ENCODE measurements at places on chromosomes 2 and 18.
A peak's percentile ranks its signal among the peaks of the same experiment; 100 is the strongest.

DNA sequence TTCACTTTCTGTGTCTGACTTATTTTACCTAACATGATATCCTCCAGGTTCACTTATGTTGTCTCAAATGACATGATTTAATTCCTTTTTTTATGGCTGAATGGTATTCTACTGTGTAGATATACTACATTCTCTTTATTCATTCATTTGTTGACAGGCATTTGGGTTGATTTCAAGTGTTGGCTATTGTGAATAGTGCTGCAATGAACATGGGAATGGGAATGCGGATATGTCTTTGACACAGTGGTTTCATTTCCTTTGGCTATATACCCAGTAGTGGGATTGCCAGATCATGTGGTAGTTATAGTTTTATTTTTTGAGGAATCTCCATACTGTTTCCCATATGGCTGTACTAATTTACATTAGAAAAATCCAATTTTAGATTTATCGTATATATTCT lies 195.4 kb upstream of the KLHL14 start:
- DNase-seq = peak; percentile 11

- no peak for DNase-seq
These were observed 370.8 kb downstream of the TMEM182 start for GRCh38 chr2:103132536-103133217.

- peak; percentile 49 for DNase-seq
These were observed 461.1 kb upstream of the UBE2E3 start for GRCh38 chr2:180519276-180519675.

- no peak for DNase-seq
These were observed 181.0 kb downstream of the AGAP1 start for GRCh38 chr2:235674812-235675211.

GRCh38 chr2:138276339-138276738 lies 225.2 kb upstream of the SPOPL start:
- no peak for DNase-seq

- no peak for DNase-seq
These were observed 101.2 kb downstream of the APOB start for GRCh38 chr2:20942646-20943125.

DNA sequence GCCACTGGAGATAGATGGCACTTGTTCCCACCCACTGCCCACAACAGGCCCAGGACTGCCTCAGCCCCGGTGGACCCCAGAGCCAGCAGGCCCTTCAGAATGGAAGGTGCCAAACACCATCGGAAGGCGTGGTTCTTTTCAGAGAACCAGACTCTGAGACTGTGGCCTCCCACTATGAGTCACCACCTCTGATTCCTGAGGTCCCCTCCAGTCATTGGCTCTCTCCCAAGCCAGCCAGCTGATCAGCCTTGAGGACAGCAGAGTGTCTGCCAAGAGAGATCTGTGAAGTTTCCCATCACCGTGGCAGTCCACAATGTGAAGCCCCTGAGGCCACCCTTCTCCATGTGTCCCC lies 10.4 kb upstream of the MAP3K2 start:
- peak; percentile 90 for DNase-seq

GRCh38 chr2:235946590-235946989 lies 221.6 kb downstream of the GBX2 start:
- DNase-seq = no peak

DNA sequence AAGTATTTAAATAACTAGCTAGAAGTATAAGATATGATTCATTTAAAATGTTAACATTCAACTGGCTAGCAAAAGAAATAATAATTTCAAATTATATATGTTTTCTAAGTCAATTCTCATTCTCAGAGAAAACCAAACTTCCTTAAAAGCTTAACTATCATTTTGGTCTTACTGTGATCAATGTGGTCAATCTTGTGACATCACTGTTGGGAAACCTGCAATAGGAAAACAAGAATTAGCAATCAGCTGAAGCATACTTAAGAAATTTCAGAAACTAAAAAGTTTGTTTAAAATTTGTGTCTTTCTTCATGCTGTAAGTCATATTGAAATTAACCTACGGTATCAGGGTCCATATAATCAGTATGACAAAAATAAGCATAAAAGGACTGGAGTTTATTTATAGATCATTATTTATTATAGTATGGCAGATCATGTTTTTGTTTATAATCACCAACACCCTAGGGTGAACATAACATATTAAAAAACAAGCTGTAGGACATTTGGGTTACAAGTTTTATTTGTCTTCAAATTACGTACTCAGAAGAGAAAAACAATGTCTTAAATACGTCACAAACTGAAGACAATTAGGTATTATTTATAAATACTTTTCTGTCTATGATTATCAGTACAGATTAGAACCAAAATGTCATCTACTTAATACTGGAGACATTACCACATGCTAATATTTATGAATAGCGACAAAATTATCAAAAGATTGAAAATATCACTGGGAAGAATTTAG lies 60.5 kb downstream of the BAZ2B start:
- DNase-seq = no peak

- DNase-seq = no peak
These were observed 93.7 kb upstream of the HS6ST1 start for GRCh38 chr2:128412181-128412871.

DNA sequence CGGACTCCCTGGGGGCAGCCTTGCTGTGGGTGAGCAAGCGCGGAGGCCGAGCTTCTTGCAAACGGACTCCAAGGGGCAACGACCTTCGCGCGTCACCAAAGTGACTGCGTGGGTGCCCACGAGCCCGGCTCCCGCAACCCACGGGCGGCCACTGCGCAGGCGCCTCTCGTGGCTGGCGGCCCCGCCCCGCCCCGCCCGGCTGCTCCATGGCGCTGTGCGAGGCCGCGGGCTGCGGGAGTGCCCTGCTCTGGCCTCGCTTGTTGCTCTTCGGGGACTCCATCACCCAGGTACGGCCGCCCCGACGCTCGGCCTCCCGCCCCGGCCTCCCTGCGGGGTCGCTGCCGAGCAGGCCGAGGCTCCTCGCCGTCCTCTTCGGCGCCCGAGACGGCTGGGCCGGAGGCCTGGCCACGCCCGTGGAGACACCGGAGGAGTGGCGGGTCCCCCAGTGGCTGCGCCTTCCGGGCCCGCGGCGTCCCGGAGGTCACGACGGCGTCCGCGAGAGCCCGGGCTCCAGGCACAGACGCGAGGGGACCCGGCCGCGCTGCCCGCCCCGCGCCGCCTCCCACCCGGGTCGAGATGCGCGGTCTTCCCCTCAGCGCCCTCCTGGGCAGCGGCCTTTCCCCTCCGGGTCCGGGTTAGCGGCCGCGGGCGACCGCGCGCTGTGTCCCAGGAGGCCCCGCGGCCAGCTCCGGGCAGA lies at the start of gene IAH1:
Gene IAH1 (plus strand): TSS at position 191 of the 697 bp plus-strand sequence. CDS start 16 bp downstream, at position 207.
- peak; percentile 30 for DNase-seq

DNA sequence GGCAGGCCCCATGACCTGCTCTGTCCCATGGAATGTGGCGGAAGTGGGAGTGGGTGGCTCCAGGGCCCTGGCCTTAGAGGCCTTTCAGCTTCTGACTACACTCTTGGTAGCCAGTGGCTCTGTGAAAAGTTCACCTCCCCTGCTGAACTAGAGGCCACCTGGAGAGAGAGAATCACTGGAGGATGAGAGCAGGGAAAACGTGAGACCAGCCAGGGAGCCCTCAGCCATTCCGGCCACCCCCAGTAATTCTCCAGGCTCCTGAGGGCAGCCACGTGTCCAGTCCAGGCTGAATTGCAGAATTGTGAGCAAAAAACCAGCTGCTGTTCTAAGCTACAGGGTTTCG lies 10.5 kb downstream of the COLEC12 start:
- no peak for DNase-seq

GRCh38 chr18:58364876-58365528 lies 263.9 kb downstream of the ALPK2 start:
- peak; percentile 17 for DNase-seq

DNA sequence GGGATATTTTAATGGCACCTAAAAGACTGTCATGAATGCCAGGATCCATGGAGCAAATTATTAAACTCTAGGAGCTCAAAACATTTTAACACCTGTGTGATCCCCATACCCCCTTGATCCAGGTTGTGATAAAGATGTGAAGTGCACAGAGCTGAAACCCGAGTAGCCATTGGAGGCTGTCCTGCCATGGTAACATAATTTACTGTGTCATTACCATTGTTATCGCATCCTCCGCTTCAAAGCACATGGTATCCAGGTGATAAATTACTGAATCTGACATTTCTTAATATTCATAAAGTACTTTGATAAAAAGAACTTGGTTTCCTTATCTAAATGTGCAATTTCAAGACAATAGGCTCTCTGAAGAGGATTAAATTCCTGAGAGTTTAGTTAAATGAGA lies 109.3 kb downstream of the CHST9 start:
- no peak for DNase-seq

DNA sequence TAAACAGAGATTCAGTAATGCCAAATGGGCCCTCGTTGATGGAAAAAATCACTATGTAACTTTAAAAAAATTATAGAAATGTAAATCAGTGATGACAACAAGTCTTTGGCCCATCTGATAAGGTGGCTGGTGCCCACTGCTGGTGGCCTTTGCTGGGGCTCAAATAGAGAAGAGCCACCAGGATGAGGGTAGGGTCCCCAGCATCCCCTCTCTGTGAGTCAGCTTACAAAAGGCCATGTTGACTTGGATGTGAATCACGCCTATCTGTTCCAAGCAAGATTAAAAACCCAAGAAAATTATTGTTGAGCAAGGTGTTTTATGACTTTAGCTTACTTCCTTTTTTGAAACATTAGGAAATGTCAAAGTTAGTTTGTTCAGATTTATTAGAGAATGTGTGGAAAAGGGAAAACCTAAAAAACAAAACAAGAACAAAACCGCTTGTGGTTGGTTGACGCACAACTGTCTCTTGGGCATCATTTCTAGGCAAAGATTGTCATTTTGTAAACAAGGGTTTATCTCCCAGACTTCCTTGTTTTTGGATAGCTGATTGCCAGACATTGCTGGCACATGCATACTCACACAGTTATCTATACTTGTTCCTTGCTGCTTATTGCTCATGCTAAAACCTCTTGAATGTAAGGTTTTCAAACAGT lies 53.7 kb upstream of the ZNF396 start:
- DNase-seq = no peak

- peak; percentile 68 for DNase-seq
These were observed 224.8 kb downstream of the NEDD4L start for GRCh38 chr18:58268849-58269248.

GRCh38 chr2:12819721-12820120 lies 103.0 kb downstream of the TRIB2 start:
- DNase-seq = peak; percentile 88

DNA sequence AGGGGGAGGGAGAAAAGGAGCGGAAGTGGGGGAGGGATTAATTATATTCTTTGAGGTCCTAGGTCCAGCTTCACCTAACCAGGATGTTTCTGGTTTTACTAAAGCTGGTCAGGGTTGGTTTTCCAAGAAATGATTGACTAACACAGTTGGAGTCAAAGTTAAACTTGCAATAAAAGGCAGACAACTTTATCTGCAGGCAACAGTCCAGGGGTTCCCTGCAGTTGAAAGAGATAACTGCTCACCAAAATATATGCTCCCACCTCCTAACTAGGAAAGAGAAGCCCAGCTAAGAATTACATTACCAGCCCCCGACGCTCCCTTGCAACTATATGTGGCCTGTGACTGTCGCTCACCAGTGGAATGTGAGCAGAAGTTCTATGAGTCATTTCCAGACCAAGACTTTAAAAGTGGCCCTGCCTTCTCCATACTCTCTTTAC lies 140.0 kb upstream of the PKDCC start:
- DNase-seq = no peak

DNA sequence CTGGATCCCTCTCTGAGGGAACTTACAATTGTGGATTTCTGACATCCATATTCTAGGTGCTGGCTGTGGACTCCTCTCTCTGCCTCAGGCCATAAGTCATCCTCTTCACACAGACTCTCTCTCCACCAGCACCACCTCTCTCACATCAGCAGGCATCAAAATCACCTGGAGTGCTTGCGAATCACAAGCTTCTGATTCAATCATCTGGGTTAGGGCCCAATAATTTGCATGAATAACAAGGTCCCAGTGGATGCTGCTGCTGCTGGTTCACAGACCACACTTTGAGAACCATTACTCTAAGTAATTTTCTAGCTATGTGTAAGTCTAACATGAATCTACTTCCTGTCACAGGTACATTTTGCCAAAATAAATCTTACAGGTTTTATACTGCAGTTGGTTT lies 214.9 kb downstream of the DSEL start:
- peak; percentile 16 for DNase-seq

GRCh38 chr2:170298115-170298514 lies 120.2 kb downstream of the MYO3B start:
- DNase-seq = no peak

- peak; percentile 44 for DNase-seq
These were observed 797 bp downstream of the TTC32 start for GRCh38 chr2:19900931-19901441.

- DNase-seq = no peak
These were observed 71.1 kb downstream of the TMEM163 start for GRCh38 chr2:134647607-134648256.
